ENCODE measurements at places on chromosomes 12 and 14. TPM values are rescaled to one million over a fixed set of nuclear protein-coding genes. Genes with fewer than 3 reads are reported as not detected.

Gene DPPA3
- total RNA-seq, result 2.8 TPM

DNA sequence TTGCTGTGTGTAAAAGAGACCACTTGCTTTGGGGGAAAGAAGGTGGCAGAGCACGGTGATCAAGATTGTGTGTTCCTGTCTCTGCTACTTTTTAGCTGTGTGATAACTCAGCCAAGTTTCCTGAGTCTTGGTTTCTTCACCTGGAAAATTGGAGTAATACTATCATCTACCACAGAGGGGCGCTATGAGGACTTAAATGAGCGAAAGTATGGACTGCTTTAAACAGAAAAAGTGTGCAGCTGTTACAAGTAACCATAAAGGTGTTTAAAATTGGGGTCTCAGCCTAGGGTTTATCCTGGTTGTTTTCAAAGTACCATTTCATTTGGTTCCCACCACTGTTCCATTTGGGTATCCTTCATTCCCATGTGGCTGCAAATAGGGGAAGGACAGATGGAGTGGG, 65.9 kb upstream of the WSCD2 start:
- no peak overlapping the region for H3K27ac ChIP-seq
- no peaks in the 10 kb centered on the region for H3K27me3 ChIP-seq
- no peaks in the 10 kb centered on the region for H3K36me3 ChIP-seq
- H3K4me1 ChIP-seq, result no peaks in the 10 kb centered on the region
- no peak overlapping the region for H3K4me3 ChIP-seq
- peak; percentile 83 for DNase-seq

- no peak overlapping the region for H3K4me3 ChIP-seq
- H3K36me3 ChIP-seq, result no peaks in the 10 kb centered on the region
- DNase-seq, result no peak
- no peaks in the 10 kb centered on the region for H3K27me3 ChIP-seq
- no peak overlapping the region for H3K27ac ChIP-seq
These were observed 13.3 kb downstream of the LLPH start for GRCh38 chr12:66117242-66117641.

DNA sequence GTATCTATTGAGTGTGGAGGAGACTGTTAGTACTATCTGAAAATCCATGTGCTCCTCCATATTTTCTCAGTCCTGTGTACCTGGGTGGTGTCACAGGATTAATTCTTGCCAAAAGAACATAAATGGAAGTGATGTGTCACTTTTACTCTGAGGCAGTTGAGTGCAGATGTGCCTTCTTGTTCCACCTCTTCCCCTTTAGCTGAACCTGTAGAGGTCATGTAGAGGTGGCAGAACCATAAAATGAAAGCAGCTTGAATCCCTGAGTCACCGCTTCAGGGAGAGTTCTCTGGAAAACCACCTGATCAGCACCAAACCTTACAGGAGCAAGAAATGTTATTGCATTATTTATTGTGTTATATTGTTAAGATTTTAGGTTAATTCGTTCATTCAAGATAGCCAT, 14.7 kb upstream of the SLC25A3 start:
- no peak for DNase-seq
- no peaks in the 10 kb centered on the region for H3K27me3 ChIP-seq
- H3K4me3 ChIP-seq, result no peak overlapping the region
- no peak overlapping the region for H3K27ac ChIP-seq
- H3K4me1 ChIP-seq, result no peaks in the 10 kb centered on the region

- no peak for DNase-seq
- H3K27me3 ChIP-seq, result no peaks in the 10 kb centered on the region
- no peak overlapping the region for H3K27ac ChIP-seq
- H3K36me3 ChIP-seq, result no peaks in the 10 kb centered on the region
- H3K4me3 ChIP-seq, result no peak overlapping the region
- no peaks in the 10 kb centered on the region for H3K4me1 ChIP-seq
These were observed 183.9 kb downstream of the PIWIL1 start for GRCh38 chr12:130521375-130522124.

Gene NKX2-1
- total RNA-seq, result not detected

- H3K27ac ChIP-seq, result 0 out of 2 replicates have a peak overlapping the region, but pooled peaks have one; percentile 36
- H3K4me1 ChIP-seq, result no peaks in the 10 kb centered on the region
- no peaks in the 10 kb centered on the region for H3K27me3 ChIP-seq
- H3K36me3 ChIP-seq, result peaks cover 5% of the 10 kb centered on the region
- DNase-seq, result no peak
These were observed 110.4 kb downstream of the BCAT1 start for GRCh38 chr12:24838531-24838950.

Gene CKB
- total RNA-seq, result 504 TPM

Gene SLCO1B1
- total RNA-seq, result 0.24 TPM

Gene SPX
- total RNA-seq, result 0.16 TPM

Gene SYNDIG1L
- 1.6 TPM for total RNA-seq

GRCh38 chr12:12079291-12079690, 8.6 kb downstream of the BCL2L14 start:
- H3K27me3 ChIP-seq, result no peaks in the 10 kb centered on the region
- DNase-seq, result no peak
- no peak overlapping the region for H3K27ac ChIP-seq
- H3K36me3 ChIP-seq, result no peaks in the 10 kb centered on the region

GRCh38 chr12:72273499-72273837, 1.3 kb downstream of the TRHDE start:
- DNase-seq, result peak; percentile 39
- H3K4me1 ChIP-seq, result peaks cover 50% of the 10 kb centered on the region
- no peak overlapping the region for H3K27ac ChIP-seq
- H3K27me3 ChIP-seq, result peaks cover 38% of the 10 kb centered on the region

- H3K27me3 ChIP-seq, result no peaks in the 10 kb centered on the region
- H3K4me3 ChIP-seq, result no peak overlapping the region
- DNase-seq, result no peak
- H3K4me1 ChIP-seq, result no peaks in the 10 kb centered on the region
- H3K27ac ChIP-seq, result no peak overlapping the region
- H3K36me3 ChIP-seq, result no peaks in the 10 kb centered on the region
These were observed 255.2 kb upstream of the DDHD1 start for GRCh38 chr14:53408175-53408879.

- H3K36me3 ChIP-seq, result no peaks in the 10 kb centered on the region
- H3K4me1 ChIP-seq, result peaks cover 14% of the 10 kb centered on the region
- H3K27me3 ChIP-seq, result no peaks in the 10 kb centered on the region
These were observed 8.5 kb upstream of the ACTN1 start for GRCh38 chr14:68987653-68988036.

GRCh38 chr12:124381456-124382296, 86.8 kb downstream of the RFLNA start:
- H3K27me3 ChIP-seq, result no peaks in the 10 kb centered on the region
- no peak overlapping the region for H3K4me3 ChIP-seq
- H3K4me1 ChIP-seq, result no peaks in the 10 kb centered on the region
- no peak overlapping the region for H3K27ac ChIP-seq
- peaks cover 8% of the 10 kb centered on the region for H3K36me3 ChIP-seq
- DNase-seq, result no peak

Gene PLD4
- total RNA-seq, result not detected

- peaks cover 39% of the 10 kb centered on the region for H3K4me1 ChIP-seq
- DNase-seq, result peak; percentile 50
- H3K27me3 ChIP-seq, result peaks cover 100% of the 10 kb centered on the region
- no peak overlapping the region for H3K27ac ChIP-seq
- no peaks in the 10 kb centered on the region for H3K36me3 ChIP-seq
These were observed 2.2 kb downstream of the SSTR1 start for GRCh38 chr14:38209572-38210557.

- H3K36me3 ChIP-seq, result no peaks in the 10 kb centered on the region
- peaks cover 16% of the 10 kb centered on the region for H3K4me1 ChIP-seq
- H3K27me3 ChIP-seq, result no peaks in the 10 kb centered on the region
- DNase-seq, result no peak
- H3K27ac ChIP-seq, result no peak overlapping the region
These were observed 698.6 kb upstream of the MDGA2 start for GRCh38 chr14:48373981-48374380.

Gene ADGRD1
- total RNA-seq, result 0.08 TPM

- 0 out of 2 replicates have a peak overlapping the region, but pooled peaks have one; percentile 57 for H3K27ac ChIP-seq
- no peak overlapping the region for H3K4me3 ChIP-seq
- peaks cover 8% of the 10 kb centered on the region for H3K36me3 ChIP-seq
- DNase-seq, result no peak
These were observed 19.5 kb downstream of the TTC9 start for GRCh38 chr14:70660967-70661893.

DNA sequence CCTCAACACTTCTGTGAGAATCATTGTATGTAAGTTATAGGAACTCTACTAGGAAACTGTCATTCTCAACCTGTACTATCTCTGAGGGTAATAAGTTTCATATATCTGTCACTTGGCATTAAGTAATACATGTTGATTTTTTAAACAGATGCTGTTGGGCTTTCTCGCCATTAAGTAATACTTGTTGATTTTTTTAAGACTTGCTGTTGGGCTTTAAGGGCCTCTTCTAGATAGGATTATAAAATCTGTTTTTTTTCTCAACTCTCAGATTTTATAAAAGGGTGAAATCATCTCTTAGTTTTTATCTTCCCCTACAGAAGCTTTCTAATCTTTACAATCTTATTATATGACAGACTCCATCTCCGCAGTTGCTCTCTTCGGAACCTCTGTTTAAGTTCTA, 5.6 kb downstream of the WASHC4 start:
- H3K4me3 ChIP-seq, result no peak overlapping the region
- peaks cover 13% of the 10 kb centered on the region for H3K36me3 ChIP-seq
- no peak overlapping the region for H3K27ac ChIP-seq
- peaks cover 35% of the 10 kb centered on the region for H3K4me1 ChIP-seq

GRCh38 chr12:12273291-12273957, 6.6 kb upstream of the LRP6 start:
- H3K36me3 ChIP-seq, result no peaks in the 10 kb centered on the region
- H3K27ac ChIP-seq, result peak overlapping the region; percentile 37
- no peak overlapping the region for H3K4me3 ChIP-seq
- H3K4me1 ChIP-seq, result peaks cover 15% of the 10 kb centered on the region
- no peak for DNase-seq

GRCh38 chr12:130563323-130563722, 152.8 kb downstream of the RIMBP2 start:
- no peaks in the 10 kb centered on the region for H3K27me3 ChIP-seq
- no peaks in the 10 kb centered on the region for H3K4me1 ChIP-seq
- DNase-seq, result no peak
- H3K4me3 ChIP-seq, result no peak overlapping the region
- no peak overlapping the region for H3K27ac ChIP-seq

GRCh38 chr12:112331886-112332285, 50.3 kb downstream of the HECTD4 start:
- H3K36me3 ChIP-seq, result no peaks in the 10 kb centered on the region
- H3K4me3 ChIP-seq, result no peak overlapping the region
- DNase-seq, result no peak

GRCh38 chr12:94426049-94426448, 33.6 kb downstream of the CEP83 start:
- H3K27me3 ChIP-seq, result no peaks in the 10 kb centered on the region
- DNase-seq, result peak; percentile 87
- peaks cover 26% of the 10 kb centered on the region for H3K4me1 ChIP-seq

Gene HOXC5
- not detected for total RNA-seq

Gene DPF3
- 1.0 TPM for total RNA-seq

Gene SMARCD1
- total RNA-seq, result 276 TPM

Gene OR11H12
- not detected for total RNA-seq

Gene TMX1
- 123 TPM for total RNA-seq

GRCh38 chr14:100591453-100592371, 4.5 kb upstream of the BEGAIN start:
- H3K4me1 ChIP-seq, result no peaks in the 10 kb centered on the region
- no peak for DNase-seq
- H3K36me3 ChIP-seq, result no peaks in the 10 kb centered on the region
- H3K4me3 ChIP-seq, result no peak overlapping the region
- H3K27ac ChIP-seq, result no peak overlapping the region
- H3K27me3 ChIP-seq, result peaks cover 18% of the 10 kb centered on the region

Gene RAN
- total RNA-seq, result 976 TPM

GRCh38 chr14:91032248-91032647, 28.2 kb downstream of the RPS6KA5 start:
- no peak overlapping the region for H3K4me3 ChIP-seq
- H3K36me3 ChIP-seq, result no peaks in the 10 kb centered on the region
- no peak for DNase-seq
- no peak overlapping the region for H3K27ac ChIP-seq

GRCh38 chr12:53006810-53007309, 604 bp downstream of the EIF4B start:
- peak overlapping the region; percentile 100 for H3K27ac ChIP-seq
- peak overlapping the region; percentile 98 for H3K4me3 ChIP-seq
- no peaks in the 10 kb centered on the region for H3K27me3 ChIP-seq

- H3K27me3 ChIP-seq, result no peaks in the 10 kb centered on the region
- H3K4me1 ChIP-seq, result peaks cover 4% of the 10 kb centered on the region
- H3K27ac ChIP-seq, result no peak overlapping the region
- H3K36me3 ChIP-seq, result no peaks in the 10 kb centered on the region
- no peak for DNase-seq
These were observed 22.7 kb upstream of the PRIMA1 start for GRCh38 chr14:93811020-93811419.

- no peak overlapping the region for H3K4me3 ChIP-seq
- peak; percentile 66 for DNase-seq
- H3K36me3 ChIP-seq, result no peaks in the 10 kb centered on the region
- H3K27ac ChIP-seq, result no peak overlapping the region
- no peaks in the 10 kb centered on the region for H3K27me3 ChIP-seq
- H3K4me1 ChIP-seq, result peaks cover 12% of the 10 kb centered on the region
These were observed 1569.0 kb upstream of the FLRT2 start for GRCh38 chr14:83960832-83961512.

- H3K4me3 ChIP-seq, result no peak overlapping the region
- H3K27me3 ChIP-seq, result no peaks in the 10 kb centered on the region
- H3K36me3 ChIP-seq, result no peaks in the 10 kb centered on the region
- no peak for DNase-seq
These were observed 10.9 kb downstream of the DCP1B start for GRCh38 chr12:1993341-1993740.

DNA sequence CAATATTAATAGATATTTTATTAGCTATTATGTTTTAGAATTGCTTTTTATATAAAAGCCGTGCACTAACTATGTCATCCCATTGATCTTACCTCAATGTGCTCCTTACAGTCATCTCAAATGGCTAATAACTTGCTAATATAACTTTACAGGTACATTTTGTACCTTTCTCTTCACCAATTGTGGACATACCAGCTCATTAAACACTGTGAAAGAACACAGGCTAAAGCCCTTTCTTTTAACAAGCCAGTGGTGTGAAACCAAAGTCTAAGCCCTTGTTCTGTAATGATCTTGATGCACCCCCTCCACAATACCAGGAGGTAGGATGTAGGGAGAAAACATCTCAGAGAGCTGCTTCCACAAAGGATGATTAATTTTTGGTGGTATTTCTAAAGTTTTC, 675.3 kb upstream of the USP15 start:
- H3K27ac ChIP-seq, result no peak overlapping the region
- no peak overlapping the region for H3K4me3 ChIP-seq
- no peaks in the 10 kb centered on the region for H3K4me1 ChIP-seq
- no peak for DNase-seq
- H3K36me3 ChIP-seq, result no peaks in the 10 kb centered on the region
- no peaks in the 10 kb centered on the region for H3K27me3 ChIP-seq

Measured in GM23338 (cell line).